ENCODE measurements at places on chromosomes 4 and X.

- no peak for DNase-seq
Measured at GRCh38 chrX:143648705-143649104, 12.8 kb upstream of the SLITRK4 start.

DNA sequence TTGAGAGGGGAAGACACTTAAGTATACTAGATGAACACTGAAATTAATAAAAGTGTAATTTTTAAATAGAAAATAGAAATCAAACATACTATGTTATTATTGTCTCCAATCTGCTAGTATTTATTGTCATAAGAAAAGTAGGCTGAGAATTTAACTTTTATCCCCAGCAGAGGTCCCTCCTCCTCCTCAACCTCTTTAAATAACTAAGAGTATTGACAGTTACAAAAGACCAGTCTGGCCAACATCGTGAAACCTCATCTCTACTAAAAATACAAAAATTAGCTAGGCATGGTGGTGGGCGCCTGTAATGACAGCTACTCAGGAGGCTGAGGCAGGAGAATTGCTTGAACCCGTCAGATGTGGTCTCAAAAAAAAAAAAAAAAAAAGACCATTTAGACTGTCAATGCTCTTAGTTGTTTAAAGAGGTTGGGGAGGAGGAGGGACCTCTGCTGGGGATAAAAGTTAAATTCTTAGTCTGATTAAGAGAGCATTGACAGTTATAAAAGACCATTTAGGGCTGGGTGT is 4.2 kb downstream of the SLC30A9 start:
- DNase-seq: no peak

DNA sequence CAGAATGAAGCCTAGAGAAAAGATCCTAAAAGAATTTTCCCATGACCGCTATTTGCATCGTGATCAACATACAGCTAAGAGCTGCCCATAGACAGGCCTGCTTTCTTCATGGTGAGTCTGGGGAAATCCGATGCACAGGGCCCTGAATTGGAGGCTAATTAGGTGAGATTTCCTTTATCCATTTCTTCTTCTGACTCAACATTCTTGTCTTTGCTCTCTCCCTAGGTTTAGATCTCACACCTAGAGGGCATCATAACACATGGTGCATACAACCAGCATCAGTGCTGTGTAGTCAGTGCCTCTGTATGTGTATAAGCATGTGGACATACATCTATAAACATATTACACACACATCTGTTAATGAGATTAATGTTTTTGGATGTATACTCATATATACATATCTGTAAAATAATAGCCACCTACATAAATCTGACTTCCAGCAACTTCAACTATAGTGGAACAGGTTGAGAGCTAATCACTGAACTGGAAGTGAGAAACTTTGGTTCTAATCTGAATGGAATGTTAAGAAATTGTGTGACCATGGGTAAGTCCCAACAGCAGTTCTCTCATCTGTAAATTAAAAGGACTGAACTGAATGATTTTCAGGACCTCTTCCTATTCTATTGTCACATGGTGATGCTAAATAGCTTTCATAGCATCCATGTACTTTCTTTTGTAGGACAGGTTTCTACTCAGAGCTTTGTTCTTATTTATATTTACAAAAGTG is 17.5 kb downstream of the GATB start:
- no peak for DNase-seq

- no peak for DNase-seq
Measured at GRCh38 chr4:55086578-55086977, 38.8 kb downstream of the KDR start.

DNA sequence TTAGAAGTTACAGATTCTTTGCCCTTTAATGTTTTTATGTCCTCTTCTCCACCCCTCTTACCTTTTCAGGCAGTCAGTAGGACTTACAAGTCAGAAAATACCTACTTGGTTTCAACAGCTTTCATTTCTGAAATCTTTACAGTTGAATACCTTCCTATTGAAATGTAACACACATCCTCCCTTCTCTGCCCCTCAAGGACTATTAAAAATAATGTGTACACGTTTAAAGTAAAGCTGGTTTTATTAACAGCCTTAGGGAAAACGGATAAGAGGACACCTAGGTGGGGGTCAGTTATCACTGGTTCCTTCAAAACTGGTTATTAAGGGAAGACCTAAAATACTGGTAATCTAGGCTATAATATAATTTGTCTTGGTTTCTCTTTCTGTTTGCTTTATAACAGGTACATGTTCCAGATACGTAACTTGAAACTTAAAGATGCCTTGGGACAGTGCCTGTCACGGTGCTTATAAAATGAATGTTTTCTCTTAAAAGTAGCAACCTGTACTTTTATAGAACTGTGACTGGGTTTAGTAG is 1.8 kb downstream of the CCSER1 start:
- no peak for DNase-seq

GRCh38 chrX:148466292-148466691 is 34.1 kb upstream of the AFF2 start:
- no peak for DNase-seq

DNA sequence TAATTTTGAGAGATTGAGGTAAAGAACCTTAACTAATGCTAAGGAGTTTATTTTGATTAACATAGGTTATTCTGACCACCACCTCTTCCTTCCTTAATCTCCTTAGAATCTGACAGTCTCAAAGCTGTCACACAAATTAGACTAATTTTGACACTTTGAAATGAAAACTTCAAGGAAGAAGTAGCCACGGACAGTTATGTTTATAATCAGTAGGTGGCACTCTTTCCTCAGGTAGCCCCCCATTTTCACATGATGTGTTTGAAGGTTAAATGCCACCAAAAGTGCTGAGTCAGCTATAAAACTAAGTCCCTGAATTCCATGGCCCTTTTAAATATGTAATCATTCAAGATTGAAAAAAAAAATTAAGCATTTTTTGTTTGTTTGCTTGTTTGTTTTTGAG is 22.4 kb downstream of the TMEM33 start:
- DNase-seq: no peak

DNA sequence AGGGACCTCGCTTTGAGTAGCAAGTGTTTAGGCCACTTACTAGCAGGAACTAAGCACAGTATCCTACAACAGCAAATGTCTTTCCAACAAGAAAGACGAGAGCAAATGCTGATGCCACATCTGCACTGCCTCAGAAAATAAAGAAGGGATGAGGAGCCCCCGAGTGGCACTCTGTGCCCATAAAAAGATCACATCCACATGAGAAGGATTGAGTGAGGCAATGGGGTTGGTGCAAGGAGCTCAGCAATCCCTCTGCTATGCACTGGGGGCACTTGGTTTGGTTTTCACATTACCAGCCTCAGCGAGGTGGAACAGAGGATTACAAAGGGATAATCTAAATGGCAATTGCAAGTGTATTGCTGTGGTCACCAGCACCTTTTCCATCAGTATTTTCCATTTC is 252.8 kb upstream of the SLC7A11 start:
- DNase-seq: peak; percentile 29

DNA sequence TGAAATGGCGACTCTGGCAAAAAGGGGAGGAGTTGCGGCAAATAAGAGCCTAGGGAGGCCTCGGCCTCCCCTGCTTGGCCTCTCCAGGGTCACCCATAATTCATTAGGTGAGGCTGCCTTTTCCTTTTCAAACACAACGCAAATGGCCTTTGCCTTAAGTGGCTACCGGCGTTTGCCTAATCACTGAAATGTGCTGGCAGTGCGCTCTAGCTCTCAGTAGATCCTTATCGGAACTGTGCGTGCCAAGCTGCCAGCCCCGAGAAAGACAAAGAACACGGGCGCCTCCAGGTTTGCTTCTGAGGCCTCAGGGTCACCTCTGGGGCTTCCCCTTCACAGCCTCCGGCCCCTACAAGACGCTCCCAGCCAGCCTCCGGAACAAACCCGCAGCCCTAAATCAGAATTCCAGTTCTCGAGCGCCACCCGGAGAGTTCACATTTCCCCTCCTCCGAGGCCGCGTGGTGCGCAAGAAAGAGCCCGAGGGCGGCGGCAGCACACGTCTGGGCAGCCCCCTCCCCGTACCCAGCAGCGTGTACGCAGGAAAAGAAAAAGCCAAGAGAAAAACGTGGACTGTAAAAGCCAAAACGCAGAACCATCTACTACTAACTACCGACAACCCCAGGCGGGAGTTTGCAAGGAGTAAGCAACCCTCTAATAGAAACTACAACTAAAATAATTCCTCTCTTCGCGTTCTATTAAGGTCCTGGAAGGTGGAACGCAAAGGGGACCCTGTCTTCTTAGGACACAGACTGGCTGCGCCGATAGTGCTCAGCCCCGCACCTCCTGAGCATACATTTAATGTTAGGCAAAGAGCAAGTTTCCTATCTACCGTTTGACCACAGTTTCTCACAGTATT is 76.5 kb upstream of the BCOR start:
- no peak for DNase-seq

DNA sequence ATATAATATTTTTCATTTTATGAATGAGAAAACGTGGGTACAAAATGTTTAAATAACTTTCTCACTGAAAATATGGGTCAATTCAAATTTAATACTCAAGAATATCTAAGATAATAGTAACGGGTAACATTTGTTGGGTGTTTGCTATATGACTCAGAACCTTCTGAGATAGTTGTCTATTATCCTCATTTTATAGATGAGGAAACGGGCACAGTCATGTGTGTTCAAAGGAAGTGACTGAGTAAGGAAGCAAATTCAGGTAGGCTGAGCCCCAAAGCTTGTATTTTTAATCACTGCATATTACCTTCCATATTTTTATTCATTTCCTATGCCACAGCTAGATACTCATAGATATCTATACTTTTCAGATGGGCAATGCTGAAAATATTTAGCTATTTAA is 12.2 kb upstream of the CAMK2D start:
- no peak for DNase-seq

GRCh38 chr4:14023036-14023435 is 395.5 kb upstream of the BOD1L1 start:
- no peak for DNase-seq

- DNase-seq: no peak
Measured at GRCh38 chrX:72216973-72217372, 21.9 kb downstream of the ERCC6L start.

GRCh38 chr4:150943818-150944217 is 71.3 kb downstream of the LRBA start:
- no peak for DNase-seq

DNA sequence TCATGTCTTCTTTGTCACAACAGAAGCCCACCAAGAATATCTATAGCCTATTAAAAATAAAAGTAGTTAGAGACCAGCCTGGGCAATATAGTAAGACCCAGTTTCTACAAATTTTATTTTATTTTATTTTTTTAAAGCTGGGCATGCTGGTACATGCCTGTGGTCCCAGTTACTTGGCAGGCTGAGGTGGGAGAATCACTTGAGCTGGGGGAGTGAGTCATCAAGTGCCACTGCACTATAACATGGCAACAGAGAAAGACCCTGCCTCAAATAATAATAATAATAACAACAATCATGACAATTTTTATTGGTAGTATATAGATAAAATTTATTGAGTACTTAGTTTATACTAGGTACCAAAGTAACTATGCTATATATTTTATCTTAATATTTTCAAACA is 93.0 kb upstream of the NPFFR2 start:
- DNase-seq: no peak

DNA sequence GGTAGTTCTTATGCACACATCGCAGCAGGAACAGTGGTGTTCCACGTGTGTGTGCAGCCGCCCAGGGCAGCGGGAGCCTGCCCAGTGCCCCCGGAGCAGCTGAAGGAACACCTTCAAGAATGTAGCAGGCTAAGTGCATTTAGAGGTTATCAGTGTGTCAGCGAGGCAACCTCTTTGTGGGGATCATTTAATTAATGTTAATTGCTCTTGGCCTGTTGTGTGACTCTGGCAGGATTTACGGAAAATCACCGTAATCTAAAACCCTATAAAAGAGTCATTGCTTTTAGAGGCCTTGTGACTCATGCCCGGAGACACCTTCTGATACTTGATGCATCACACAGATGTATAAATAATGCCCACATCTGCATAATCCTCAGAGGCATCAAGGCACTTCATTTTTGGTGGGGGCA is 47.3 kb upstream of the GATB start:
- no peak for DNase-seq

DNA sequence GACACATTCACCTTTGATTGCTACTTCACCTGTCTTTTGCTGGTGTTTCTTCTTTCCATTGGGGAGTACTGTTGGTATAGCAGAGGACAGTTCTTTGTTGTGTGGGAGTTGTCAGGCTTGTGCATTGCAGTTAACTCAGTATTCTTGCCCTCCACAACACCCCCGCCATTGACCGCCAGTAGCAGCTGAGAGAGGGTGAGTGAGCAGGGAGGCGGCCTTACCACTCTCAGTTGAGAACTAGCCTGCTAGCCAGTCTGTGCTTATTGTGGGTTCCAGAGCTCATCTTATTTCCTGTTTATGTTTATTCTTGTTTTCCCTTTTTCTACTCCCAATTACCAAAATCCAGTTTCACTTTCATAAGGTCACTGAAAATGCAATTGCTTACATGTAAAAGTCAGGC is 52.2 kb downstream of the STIM2 start:
- no peak for DNase-seq

DNA sequence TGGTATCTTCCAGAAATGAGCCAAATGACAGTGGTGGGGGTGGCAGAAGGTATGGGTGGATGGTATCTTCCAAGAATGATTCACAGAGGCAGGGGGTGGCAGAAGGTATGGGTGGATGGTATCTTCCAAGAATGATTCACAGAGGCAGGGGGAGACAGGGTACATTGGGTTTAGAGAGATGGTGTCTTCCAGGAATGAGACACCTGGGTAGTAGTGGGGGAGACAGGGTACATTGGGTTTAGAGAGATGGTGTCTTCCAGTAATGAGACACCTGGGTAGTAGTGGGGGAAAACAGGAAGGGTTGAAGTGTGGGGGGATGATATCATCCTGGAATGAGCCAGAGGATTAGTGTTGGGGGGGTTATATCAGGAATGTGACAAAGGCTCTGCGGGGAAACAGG is 62.0 kb downstream of the MAOA start:
- no peak for DNase-seq

GRCh38 chr4:100087743-100088142 is 102.5 kb downstream of the DDIT4L start:
- no peak for DNase-seq

GRCh38 chrX:154712781-154713740 is 37.8 kb downstream of the GAB3 start:
- DNase-seq: no peak

DNA sequence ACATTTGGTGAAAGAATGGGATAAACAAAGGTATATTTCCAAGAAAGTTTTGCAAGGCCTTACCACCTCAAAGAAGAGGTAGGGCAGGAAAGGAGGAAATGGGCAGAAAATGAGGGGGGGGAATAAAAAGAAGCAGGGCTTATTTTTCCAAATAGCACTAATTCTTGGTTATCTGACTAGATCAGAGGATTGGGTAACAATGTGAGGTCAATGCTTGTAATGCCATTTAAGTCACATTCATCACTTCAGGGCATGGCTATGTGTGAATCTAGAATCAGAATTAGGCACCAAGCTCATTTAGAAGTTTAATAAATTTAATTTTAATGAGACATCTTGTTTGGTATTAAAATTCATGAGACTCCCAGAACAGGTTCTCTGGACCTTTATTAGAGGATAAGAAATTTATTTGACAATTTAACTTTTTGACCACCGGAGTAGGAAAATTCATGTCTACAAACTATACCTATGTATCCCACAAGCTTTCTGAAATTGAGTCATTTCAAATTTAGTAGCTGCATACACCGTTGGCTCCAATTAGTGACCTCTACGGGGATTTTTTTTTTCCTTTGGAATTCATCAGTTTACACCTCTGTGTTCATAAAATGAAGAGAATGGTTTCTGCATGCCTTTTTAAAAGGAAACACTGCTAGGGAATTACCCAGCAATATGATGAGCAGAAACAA is 1.4 kb upstream of the STS start:
- no peak for DNase-seq

All from fibroblast of skin of left quadriceps (primary cell).